Activated T-cell treated with anti-CD3 and anti-CD28 coated beads for 4 hours (primary cell): ENCODE measurements at places on chromosomes 12 and 14.

- no peak for DNase-seq
Measured at GRCh38 chr12:48084066-48084465, 21.8 kb downstream of the SENP1 start.

DNA sequence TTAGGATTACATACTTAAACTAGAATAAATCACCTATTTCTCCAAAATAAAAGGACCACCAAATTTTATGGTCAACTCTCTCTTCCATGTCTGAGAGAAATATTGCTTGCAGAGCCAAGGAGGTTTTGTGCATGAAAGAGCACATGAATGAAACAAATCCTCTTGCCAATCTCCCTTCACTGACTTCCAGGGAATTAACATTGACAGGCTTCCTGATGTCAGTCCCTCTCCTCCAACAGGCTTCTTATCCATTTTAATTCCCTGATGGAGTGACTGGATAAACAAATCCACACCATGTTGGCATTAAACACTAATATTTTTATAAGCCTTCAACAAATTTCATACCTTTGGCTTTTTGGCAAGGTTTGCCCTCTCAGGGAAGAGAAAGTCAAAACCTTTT is 45.3 kb upstream of the CNTN1 start:
- no peak for DNase-seq

DNA sequence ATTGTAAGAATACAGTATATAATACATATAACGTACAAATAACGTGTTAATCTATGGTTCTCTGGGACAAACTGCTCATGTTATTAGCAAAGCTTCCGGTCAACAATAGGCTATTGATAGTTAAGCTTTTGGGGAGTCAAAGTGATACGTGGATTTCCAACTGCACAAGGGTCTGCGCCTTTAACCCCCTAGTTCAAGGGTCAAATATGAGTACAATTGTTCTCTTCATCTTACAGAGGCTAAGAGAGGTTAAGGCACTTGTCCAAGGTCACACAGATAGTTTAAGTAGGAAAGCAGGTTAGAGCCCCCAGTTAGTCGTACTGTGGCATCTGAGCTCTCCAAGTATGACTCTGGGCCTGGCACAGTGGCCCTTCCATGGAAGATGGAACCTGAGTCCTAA is 204.3 kb upstream of the KRR1 start:
- no peak for DNase-seq

GRCh38 chr14:103657471-103657870 is 28.5 kb downstream of the KLC1 start:
- DNase-seq, result no peak

GRCh38 chr12:20314328-20314727 is 54.0 kb upstream of the PDE3A start:
- DNase-seq, result no peak

DNA sequence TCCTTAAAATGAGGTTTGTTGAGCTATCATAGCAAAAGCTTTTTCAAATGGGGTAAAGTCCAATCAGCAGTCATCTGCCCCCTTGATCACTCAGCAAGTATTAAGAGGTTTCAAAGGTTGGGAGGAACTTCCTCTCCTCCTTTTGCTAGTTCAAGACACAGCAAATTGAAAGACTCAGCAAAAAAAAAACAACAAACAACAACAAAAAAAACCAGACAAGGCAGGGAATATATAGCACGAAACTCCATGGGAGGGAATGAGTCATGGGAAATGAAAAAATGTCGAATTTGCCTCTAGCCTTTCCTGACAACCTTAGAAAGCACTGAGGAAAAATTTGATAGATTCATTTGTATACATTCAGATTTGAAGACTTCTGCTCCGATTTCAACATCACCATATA is 1.6 kb upstream of the SLC7A8 start:
- DNase-seq, result no peak

GRCh38 chr14:102545461-102546265 is 36.1 kb upstream of the ANKRD9 start:
- DNase-seq, result no peak

DNA sequence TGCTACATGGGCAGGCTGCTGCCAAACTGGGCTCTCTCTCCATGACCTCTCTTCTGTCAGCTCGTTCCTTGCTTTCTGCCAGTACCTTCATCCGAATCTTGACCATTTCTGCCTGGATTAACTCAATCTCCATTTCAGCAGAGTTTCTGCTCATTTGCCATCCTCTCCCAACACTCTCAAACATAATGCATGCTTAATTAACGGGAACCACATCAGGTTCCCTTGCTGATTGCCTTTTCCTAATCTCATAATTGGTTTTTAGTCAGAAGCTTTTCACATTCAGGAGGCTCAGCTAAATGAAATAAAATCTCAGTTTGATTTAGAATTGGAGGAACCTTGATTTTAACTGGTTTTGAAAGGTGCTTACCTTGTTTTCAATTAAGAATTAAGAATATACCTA is 127.3 kb downstream of the SLC5A8 start:
- DNase-seq, result no peak

GRCh38 chr12:14621826-14622225 is 54.1 kb upstream of the PLBD1 start:
- no peak for DNase-seq

- DNase-seq, result no peak
Measured at GRCh38 chr12:2550561-2551411, 244.0 kb upstream of the FKBP4 start.

GRCh38 chr14:92931681-92932447 is 8.9 kb downstream of the CHGA start:
- no peak for DNase-seq

DNA sequence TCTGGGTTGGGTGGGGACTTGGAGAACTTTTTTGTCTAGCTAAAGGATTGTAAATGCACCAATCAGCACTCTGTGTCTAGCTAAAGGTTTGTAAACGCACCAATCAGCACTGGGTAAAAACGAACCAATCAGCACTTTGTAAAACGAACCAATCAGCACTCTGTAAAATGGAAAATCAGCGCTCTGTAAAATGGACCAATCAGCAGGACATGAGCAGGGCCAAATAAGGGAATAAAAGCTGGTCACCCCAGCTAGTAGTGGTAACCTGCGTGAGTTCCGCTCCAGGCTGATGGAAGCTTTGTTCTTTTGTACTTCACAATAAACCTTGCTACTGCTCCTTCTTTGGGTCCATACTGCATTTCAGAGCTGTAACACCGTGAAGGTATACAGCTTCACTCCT is 1.7 kb upstream of the ACOT2 start:
- DNase-seq, result no peak

DNA sequence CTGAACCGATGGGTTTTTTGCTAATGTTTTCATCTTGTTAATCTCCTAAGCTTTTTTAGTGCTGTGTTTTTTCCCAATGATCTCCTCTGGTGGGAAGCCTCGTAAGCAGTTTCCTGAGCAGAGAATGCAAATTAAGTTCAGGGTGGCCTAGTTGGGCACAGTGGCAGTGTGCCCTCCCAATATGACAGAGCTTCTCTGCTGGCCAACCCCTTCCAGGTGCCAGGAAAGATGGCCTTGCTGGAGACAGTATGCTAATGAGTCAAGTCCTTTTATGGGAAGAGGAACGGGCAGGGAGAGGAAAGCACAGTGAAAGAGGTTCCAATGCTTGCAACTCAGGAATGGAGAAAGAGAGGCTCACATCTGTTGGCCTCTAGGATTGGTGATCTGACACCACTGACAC is 115.8 kb downstream of the GCH1 start:
- no peak for DNase-seq

GRCh38 chr14:97058589-97058988 is 261.4 kb downstream of the VRK1 start:
- no peak for DNase-seq

GRCh38 chr14:88007608-88008007 is 2.7 kb downstream of the GPR65 start:
- DNase-seq, result no peak

DNA sequence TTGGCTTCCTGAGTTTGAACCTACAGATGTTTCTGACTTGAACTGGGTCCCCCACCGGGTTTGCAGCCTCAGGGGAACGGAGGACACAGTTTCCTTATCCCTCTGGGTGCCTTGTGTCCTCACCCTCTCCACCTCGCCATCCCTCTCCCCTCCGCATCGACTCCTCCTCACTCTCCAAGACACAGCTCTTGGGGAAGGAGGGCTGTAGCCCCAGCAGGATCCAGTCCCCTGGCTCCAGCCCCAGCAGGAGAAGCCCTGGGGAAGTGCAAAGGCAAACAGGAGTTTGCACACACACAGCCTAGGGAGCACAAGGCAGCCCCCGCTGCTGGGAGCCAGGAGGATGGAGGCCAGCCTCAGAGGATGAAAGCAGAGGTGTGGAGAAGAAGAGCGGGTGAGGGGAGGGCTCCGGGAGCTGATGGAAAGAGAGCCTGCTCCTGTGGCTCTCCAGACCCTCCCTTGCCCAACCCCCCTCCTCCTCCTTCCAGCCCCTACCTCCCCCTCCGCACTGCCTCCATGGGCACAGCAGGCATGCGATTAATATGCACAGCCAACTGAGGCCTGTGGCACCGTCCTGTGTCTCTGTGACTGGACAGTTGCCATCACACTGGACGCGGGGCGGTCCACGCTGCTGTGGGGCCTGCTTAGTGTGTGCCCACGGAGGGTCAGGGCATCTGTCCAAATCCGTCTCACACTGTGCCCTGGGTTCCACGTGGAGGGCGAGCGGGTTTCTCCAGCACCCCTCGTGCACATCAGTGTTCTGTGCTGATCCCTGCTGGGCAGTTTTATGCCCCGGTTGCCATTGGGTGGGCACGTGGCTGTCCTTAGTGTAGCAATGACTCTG is 193.7 kb upstream of the DIO3 start:
- DNase-seq, result no peak
